ENCODE measurements at places on chromosomes 13 and 19.

DNA sequence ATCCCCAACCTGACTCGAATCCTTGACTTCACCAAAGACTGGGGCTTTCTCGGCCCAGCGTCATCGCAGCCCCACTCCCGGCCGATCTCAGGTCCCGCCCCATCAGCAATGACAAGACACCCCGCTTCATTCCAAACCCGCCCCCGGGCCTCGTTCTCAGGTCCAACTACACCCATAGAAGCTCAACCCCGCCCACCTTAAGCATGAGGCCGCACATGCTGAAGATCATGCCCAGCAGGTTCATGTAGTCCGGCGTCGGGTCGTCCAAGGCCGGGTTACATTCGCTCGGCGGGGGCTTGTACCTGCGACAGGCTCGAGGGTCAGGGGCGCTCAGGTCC is 2.3 kb downstream of the WDR83 start:
- DNase-seq = no peak

- no peak for DNase-seq
These were observed 155.8 kb downstream of the TEX29 start for GRCh38 chr13:111476197-111476596.

DNA sequence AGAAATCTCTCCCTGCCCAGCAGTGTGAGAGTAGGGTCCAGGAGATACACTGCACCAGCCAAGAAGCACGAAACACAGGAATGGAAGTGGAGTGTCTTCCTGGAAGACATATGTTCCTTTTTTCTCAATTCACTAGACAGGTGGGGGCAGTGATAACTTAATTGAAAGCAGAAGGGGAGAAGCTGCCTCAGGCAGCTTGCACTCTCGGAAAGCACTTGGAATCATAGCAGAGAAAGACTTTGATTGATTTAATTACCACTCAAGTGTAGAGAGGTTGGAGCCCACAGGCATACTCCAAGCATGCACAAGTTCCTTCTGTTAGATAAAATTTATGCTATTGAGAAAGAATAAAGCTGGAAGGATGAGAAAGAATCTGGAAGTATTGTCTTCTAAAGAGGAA is 249.4 kb downstream of the SLITRK6 start:
- DNase-seq = no peak

DNA sequence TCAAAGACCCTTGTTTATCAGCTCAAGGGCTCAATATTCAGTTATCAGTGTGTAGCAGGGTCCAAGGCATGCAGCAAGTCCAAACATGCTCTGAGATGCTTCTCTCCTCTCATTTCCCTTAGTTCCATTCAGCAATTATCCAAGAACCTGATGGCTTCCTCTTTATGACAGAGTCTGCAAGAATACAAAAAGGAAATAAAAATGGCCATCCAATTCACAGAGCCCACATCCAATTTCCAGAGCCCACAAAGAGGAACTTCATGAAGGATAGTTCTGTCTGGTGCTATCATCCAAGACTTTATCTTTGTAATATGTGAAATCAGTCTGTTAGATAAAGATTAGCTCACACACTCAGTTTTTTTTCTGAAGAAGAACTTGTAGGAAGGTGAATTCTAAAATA is 217.2 kb downstream of the LACC1 start:
- no peak for DNase-seq

GRCh38 chr19:45638930-45639729 is at the start of gene EML2:
TSS of gene EML2 (minus strand) at chr19:45639397. CDS start at chr19:45639376, 21 bp downstream.
- DNase-seq = no peak

DNA sequence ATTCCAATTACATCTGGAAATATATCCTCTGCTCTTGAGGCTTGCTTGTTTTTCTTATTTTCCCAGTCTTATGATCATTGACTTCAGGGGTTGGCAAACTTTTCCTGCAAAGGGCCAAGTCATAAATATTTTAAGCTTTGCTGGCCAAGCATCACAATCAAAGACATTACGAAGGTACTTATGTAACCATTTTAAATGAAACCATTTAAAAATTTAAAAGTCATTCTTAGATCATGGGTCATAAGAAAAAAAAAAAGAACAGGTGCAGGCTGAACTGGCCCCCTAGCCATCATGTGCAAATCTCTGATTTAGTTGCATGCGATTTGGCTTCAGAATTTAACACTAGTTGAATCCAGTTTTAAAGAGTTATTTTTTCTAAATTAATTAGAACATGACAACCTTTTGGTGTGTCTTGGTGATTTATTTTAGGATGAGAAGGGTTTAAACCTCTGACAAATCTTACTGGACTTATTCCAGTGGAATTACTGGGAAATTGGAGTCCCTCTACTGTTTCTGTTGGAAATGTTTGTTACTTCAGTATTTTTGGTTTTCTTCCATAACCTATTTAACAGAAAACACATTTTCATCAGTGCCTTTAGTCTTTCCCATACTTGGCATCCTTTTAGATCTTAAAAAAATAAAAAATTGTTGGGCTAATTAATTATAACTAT is 148.1 kb downstream of the NHLRC3 start:
- no peak for DNase-seq

Data from epithelial cell of prostate (primary cell).